Naive thymus-derived CD8-positive, alpha-beta T cell (primary cell): ENCODE measurements at places on chromosomes 7 and 10.

GRCh38 chr7:96248405-96248804 lies 73.5 kb downstream of the SLC25A13 start:
- DNase-seq: no peak

DNA sequence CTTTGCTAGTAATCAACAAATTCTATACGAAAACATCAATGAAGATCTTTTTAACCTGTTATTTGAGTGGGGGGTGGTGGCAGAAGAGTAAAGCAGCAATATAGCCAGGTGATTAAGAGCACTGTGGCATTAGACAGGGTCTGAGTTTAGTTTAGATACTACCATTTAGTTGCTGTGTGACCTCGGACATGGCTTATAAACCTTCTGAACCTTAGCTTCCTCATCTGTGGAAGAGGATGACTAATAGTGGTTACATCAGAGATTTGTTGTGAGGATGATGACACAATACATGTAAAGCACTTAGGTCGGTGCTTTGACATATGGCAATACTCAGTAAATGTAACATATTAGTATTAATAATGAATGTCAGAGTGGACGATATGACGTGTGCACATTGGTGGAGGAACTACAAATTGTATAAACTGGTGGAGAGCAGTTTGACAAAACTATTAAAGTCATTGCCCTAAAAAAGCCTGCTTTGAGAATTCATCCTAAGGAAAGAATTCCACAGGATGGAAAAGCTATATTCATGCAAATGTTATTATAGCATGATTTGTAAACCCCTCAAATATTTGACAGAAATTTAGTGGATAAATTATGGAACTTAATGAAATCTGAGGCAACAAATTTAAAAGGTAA lies 24.3 kb downstream of the SPAG6 start:
- no peak for DNase-seq

- no peak for DNase-seq
Measured at GRCh38 chr10:97307441-97307840, 11.6 kb upstream of the FRAT1 start.

- no peak for DNase-seq
Measured at GRCh38 chr7:10557375-10557774, 416.3 kb upstream of the PHF14 start.

DNA sequence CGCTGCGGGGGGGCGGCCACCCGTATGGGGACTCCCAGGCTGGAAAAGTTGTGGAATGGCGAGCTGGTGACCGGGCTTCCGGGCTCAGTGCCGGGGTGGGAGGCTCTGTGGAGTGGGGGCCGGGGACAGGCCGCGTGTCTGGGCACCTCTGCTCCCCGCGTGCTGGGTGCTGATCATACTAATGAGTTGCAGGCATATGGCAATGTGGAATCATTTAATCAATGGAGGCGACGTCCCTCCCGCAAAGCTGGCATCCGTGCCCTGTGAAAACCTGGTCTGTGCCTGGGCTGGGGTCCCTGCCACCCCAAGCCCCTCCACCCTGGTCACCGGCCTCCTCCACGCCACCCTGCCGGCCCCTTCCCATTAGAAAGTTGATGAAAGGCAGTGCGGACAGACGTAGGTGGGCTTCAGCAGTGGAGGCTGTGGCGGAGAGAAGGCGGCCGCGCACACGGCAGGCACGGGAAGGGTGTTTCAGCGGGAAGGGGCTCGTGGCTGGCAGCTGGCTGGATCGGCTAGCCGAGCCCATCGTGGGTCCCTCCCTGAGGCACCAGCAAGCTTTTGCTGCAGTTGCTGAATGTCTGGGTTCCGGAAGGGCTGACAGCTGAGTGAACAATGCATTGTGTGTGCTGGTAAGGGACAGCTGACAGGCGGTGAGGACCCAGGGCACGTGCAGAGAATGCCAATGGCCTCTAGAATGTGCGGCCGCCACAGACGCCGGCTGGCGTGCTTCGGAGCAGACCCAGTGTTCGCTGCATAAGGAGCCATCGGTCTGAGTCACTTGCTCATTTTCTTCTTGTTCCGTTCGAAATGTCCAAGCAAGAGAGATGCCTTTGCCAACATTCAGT lies 1.5 kb downstream of the ADGRA1 start:
- no peak for DNase-seq

DNA sequence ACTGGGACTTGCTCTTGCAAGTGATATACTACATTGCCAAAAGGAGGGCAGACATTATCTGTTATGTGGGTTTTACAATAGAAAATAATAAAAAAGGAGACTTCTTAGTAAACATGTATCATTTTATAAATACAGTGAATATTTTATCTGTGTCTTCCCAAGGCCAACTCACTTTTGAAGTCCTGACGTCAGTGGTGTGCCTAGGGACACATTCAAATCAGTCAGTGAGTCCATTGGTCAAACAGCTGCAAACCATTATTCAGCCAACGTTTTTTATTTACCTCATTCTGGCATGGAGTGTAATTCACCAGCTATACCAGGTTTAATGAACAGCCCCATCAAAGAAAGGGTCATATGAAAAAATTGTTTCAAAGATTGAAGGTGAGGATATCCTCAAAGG lies 263.7 kb downstream of the IPMK start:
- DNase-seq: no peak

- DNase-seq: peak; percentile 64
Measured at GRCh38 chr10:132446661-132447445, 49.9 kb downstream of the PWWP2B start.

GRCh38 chr10:127034034-127034633 lies 128.9 kb downstream of the DOCK1 start:
- DNase-seq: no peak

DNA sequence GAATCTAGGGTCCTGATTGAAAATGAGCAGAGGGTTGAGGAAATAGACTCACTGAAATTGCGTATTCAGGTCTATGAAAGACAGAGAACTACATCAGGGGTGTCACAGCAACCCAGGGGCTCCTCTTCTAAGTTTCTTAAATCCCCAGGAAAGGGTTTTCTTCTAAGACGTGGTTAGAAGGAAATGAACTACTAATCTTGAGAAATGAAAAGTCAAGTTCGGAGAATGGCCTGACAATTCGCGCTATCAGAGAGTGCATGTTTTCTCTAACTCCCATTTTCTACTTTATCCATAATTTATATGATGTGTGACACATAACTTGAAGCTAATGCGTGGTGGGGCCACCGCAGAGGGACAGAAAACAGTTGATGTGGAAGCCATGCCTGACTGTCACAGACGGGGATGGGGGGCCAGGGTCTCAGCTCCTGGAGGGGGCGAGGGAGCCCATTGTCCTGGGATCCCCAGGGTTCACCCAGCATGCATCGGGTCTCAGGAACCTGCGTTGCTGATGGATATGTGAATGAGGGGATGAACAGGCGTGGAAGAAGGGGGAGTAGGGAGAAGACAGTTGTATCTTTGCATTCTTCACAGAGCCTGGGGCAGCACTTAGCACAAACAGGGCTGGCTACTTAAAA lies 86.3 kb downstream of the PTPRE start:
- no peak for DNase-seq

DNA sequence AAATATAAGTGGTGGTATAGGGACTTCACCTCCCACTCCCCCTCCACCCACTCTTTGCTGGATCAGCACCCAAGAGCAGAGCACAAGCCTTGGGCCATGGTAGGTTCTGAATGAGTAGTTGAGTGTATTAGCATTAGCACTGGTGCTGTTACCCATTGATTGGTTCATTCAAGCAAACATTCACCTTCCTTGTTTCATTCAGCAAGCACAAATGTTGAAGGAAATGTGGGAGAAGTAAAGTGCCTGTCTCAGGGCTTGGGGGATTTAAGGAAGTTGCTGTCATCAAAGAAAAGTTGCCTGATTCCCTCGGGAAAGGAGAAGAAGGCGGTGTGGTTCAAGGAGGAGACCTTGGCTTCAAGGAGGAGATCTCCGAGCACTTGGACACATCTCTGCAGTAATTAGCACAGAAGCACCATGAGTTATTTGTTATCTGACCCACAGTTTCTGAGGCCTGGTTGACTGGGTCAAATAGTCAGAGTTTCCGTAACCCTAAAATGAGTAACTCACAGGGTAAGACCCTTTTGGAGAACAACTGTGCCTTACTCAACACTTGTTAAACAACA lies 17.3 kb downstream of the IL2RA start:
- DNase-seq: no peak
